ENCODE measurements at places on chromosomes 2 and 18.

DNA sequence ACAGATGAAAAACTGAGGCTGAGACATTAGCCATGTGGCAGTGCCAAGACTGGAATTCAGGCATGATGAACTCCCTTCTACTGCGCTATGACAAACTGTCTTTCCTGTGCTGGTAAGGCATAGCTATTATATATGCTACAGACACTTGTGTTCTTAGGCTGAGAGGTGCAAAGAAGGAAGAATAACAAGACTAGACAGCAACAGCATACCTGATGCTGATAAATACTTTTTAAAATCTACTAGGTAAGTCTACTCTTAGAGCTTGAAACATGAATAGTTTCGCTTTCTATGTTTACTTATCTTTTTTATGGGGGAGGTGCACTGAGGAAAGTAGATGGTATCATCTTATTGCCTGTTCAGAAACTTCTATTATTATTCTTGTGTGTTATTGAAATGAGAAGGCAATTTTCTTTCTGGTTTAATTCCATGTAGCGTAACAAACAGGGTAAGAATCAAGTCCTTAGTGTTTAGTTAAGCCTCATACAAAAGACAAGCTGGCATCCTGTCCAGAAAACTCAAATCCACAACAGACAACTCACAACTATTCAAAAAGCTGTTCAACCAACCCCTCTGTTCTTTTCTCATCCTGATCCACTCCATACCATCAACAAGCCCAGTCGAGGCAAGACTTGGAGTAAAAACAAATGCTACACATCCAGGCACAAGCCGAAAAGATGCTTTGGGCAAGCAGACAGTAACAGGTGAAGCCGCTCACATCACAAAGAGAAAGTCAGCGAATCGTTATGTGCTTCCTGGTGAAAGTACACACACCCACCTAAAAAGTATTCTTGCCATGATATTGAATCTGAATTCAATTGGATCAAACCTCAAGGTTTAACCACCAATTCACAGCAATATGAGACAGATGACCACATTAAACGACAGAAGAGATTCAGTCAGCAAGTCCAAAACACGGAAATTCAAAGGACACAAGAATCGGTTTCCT lies 1.5 kb downstream of the TTC32 start:
- peak; percentile 24 for DNase-seq

- DNase-seq = no peak
These were observed 151.3 kb upstream of the SLC39A10 start for GRCh38 chr2:195505701-195506100.

DNA sequence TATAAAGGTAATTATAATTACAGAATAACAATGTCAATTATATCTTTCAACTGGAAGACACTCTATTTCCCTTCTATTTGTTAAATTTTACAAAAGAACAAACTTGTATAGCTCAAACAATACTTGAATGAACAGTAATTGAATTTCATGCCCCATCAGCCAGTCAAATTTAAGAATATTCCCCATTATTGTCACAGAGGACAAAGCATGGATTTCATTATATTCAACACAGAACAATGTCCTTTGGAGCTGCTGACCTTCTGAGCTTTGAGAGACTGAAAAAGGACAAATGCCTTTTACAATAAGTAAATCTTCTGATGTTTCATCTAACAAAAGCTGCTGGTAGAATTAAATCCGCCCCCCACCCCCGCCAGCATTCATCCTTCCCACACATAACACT lies 187.5 kb upstream of the MC4R start:
- no peak for DNase-seq

DNA sequence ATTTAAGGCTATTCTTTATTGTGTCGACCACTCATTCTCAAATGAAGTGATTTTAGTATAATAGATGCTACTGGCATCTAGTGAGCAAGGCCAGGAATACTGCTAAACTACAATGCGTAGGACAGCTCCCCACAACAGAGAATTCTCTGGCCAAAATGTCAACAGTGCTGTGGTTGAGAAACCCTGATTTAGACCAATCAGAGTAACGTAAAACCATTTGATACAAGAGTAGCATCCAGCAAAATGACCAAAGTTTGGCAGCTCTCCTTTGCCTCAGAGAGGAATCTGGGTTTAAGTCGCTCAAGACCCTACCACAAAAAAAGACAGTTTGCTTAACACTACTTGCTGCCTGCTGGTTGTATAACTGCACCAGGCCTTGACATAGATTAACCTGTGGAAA lies 37.0 kb upstream of the TTN start:
- DNase-seq = no peak

DNA sequence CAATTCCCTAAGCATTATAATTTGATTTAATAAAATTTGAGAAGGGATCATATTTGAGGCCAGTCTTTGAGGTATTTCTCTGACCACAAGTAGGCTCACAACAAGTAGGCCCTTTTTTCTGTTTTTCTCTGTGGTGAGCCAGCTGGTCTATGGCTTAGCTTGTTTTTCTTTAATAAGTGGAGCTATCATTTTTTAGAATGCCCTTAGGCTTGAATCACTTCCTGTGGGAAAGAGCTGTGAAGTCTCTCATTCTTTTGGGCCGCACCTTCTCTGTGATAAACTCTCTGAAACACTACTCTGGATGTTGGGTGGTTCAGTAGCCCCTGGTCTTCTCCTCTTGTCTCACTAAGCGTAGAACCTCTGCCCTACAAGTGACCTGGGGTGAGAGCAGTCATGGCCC lies 235.9 kb downstream of the SUCLG1 start:
- no peak for DNase-seq

- DNase-seq = no peak
These were observed 520.8 kb downstream of the RNF144A start for GRCh38 chr2:7437716-7438632.

DNA sequence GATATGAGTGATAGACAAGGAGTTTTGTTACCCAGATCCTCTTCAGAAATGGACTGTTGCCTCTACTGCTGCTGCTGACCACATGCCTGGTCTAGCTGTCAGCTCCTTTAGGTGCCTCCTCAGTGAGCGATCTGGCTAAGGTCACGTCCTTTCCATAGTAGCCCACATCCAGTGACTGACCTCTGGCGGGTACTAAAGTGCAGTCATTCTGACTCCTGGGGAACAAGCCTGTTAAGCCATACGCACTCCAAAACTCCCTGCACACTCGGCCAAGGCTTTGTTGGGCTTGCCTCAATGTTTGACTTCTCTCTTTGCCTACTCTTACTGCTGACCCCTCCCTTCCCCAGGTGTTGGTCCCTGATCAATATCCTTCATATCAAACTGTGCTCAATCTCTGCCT lies 685.2 kb downstream of the IRS1 start:
- no peak for DNase-seq

GRCh38 chr2:230974096-230974913 lies 21.6 kb upstream of the SPATA3 start:
- DNase-seq = peak; percentile 55

All from T-helper 1 cell (primary cell).